Foreskin melanocyte (primary cell): ENCODE measurements at places on chromosomes 1 and 21.
A peak's percentile ranks its signal among the peaks of the same experiment; 100 is the strongest.

GRCh38 chr1:226526801-226527595 is 21.6 kb upstream of the STUM start:
- DNase-seq: no peak

- no peak for DNase-seq
These were observed 219.7 kb upstream of the VAMP3 start for GRCh38 chr1:7551442-7551841.

GRCh38 chr1:210641582-210641981 is 312.9 kb downstream of the HHAT start:
- no peak for DNase-seq

DNA sequence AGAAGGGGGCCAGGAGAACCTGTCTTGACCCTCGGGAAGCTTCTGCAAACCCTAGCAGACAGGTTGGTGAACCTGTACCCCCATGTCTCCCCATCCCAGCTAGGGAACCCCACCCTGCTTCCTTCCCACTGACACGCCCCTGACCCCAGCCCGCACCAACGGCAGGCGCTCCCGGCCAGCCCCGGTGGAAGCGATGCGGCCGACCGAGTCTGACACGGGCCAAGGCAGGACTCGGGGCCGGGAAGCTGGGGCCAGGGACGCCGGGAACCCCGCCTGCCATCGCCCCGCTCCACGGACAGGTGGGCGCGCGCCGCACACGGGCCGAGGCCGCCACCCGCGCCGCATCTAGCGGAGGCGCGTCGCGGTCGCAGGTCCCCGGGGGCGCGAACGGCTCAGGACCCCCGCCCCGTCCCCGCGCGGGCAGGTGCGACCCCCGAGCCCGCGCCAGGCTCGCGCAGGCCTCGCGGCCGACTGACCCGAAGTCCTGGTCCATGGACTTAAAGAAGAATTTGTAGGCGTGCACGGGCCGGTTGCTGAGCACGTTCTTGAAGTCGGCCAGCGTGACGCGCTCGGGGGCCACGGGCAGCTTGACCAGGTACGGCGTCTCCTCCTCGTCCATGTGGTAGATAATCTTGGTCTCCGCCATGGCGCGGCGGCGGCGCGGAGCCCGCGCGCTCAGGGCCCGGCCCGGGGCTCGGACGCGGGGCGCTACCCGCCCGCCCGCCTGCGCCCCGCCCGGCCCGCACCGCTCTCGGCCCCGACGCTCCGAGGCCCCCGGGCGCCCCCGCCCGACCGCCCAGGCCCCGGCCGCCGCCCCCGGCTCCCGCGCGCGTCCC is 580 bp downstream of the DVL1 start:
- DNase-seq: no peak

GRCh38 chr1:217542136-217542777 is 88.6 kb downstream of the GPATCH2 start:
- no peak for DNase-seq

DNA sequence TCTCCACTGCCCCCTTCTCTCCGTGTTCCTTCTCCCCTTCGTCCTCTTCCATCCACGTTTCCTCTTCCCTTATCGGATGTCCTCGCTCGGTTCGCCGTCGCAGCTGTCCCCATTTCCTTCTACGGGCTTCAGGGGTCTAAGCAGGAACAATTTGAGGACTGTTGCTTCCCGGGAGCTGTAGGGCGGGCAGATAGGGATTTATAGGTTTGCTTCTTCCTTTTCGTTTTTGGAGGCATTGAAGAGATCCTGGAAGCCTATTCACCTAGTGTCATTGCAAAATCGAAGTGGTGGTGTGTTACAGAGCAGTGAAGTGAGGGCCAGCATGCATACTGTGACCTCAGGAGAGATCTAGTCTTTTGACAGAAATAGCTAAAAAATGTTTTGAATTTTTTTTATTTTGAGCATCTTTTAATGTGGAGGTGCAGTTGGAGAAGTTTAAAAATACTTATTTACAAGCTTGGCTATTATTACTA is 897 bp downstream of the ZYG11B start:
- DNase-seq: no peak

- no peak for DNase-seq
These were observed 1.2 kb downstream of the LORICRIN start for GRCh38 chr1:153260585-153261280.

GRCh38 chr1:221663321-221663720 is 78.6 kb downstream of the DUSP10 start:
- DNase-seq: peak; percentile 60

DNA sequence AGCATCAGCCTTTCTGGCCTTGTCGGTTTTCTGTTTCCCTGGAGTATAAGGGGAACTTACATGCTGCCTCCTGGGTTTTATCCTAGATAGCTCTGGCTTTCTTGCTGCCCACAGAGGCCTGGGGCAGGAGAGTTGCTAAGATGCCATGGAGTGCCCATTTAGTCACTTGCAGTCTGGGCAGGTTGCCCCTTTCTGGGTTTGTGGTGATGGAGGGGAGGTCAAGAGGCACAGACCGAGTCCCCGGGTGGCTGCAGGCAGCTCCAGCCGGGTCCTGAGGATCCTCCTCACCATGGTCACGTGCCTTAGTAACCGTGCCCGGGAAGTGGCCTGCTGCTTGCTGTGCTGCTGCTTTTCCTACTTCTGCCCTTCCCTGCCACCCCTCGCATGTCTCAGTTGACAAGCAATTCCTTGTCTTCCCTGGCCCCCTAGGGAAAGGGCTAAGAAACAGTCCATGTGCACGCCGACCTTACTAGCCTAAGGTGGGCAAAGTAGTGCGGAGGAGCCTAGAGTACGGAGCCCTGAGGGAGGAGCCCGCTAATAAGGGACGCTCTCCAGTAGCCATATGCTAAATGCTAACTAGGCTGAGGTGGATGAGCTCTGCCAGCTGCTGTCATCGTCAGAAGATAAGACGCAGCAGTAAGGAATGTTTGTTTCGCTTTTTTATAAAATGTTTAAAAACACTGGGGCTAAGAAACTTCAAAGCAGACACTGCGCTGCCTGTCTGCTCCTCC is 34.8 kb downstream of the CLCA1 start:
- no peak for DNase-seq

- DNase-seq: peak; percentile 14
These were observed 4.9 kb downstream of the RNF223 start for GRCh38 chr1:1069056-1069710.

DNA sequence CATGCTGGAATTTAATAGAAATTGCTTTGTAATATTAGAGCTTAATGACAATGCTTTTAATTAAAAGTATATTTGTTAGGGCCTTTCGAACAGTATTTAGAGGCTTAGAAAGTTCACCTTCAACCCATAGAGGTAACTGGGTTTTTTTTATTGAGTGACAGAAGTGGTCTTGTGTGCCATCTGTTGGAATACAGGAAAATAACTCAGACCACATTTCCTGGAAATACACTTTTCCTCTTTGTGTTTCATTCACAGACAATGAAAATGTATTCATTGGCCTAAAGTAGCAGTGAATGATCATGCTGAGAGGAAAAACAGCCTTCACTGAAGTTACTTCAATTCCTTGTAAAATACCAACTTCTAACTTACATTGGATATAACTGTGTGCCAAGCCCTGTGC is 83.6 kb upstream of the L1TD1 start:
- no peak for DNase-seq

- DNase-seq: no peak
These were observed 208.3 kb downstream of the DSCAM start for GRCh38 chr21:40638466-40639251.

DNA sequence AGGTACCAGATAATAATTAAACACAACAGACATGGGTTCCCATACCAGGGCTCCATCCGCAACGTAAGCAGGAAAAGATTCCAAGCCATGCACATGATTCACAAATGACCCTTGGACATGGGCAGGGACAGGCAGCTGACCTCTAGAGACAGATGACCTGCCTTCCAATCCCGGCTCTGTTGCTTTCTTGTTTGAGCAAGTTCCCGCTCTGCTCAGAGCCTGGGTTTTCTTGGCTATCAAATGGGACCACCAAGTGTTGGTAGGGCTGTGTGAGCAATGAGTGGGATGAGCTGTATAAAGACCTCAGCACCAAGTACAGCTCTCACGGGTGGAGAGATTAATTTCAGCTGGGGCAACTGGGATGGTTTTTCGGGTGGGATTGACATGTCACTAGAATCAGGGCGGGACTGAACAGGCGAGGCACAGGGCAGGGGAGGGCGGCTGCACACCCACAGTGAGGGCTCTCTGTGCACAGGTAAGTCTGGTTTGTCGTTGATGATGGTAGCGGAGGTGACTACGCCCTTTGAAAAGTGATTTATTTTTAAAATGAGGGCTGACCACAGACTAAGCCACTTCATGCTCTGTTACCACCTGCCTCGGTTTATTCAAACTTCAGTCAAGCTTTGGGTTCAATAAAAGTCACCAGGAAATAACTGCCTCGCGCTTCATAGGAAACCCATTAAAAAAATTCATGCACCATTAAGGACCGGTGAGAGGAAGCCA is 57.5 kb upstream of the IFFO2 start:
- no peak for DNase-seq

- no peak for DNase-seq
These were observed 39.6 kb upstream of the GPR153 start for GRCh38 chr1:6300342-6301048.

DNA sequence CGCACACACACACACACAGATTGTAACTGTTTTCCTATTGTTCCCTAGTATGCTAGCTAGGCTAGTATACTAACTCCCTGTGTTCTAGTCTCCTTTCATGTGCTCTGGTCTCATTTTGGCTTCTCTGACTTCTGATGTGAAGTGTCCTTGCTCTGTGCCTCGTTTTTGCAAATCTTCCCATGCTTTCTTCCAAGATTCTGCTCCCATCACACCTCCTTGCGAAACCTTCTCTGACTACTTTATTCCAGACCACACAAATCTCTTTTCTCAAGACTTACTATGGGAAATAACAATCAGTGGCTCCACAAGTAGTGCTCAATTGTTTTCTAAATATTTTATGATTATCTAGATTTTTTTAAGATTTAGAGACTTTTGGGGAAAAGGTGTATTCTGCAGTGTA is 10.3 kb downstream of the PRRX1 start:
- no peak for DNase-seq

DNA sequence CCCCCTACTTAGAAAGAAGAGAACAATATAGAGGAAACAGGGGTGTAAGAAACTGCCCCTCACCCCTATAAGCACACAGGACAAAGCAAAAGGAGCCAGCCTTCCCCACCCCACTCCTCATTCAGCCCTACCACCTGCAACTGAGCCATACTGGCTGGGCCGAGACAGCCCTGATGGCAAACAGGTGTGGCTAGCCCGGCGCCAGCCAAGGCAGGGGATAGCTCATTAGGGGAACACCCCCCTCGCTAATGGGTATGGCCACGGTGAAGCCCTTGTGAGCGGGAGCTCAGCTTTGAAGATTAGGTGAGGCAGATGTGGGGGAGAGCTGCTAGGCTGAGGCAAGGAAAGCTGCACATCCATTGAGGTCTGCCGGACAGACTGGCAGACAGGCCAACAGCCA is 65.5 kb downstream of the ERI3 start:
- no peak for DNase-seq

- DNase-seq: no peak
These were observed 579.6 kb downstream of the USP25 start for GRCh38 chr21:16309250-16309971.

DNA sequence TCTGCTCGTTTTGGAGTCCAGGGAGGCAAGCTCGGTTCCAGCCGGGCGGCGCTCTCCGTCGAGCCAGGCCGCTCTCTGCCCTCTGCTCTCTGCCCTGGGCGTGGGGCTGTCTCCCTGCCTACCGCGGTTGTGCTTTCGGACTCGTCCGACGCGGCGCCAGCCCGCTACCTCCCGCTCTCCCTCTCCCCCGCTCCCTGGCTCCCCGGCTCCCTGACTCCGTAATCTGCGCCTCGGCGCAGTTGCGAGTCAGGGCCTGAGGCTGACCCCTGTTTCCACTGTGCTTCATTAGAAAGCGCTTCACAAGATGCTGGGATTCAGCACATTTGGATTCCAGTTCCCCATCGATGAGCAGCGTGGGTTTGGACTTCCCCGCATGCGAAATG is 2.2 kb downstream of the SOX13 start:
- no peak for DNase-seq

DNA sequence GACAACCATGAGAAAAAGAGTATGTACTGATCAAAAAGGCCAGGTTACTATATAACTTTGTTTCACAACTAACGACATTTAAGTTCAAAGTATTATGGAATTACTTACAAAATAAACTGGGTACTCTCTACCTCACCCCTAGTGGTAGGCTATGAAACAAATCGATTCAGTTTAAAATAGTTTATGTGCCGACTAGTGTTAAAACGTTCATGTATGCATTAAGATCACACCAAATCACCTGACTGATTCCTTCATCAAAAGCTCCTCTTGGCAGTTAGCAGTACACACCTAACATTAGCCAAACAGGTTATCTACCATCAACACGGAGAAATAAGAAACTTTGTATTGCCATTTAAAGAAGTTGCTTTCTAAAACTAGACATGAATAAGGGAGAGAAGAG is 137.1 kb downstream of the AKT3 start:
- DNase-seq: no peak

DNA sequence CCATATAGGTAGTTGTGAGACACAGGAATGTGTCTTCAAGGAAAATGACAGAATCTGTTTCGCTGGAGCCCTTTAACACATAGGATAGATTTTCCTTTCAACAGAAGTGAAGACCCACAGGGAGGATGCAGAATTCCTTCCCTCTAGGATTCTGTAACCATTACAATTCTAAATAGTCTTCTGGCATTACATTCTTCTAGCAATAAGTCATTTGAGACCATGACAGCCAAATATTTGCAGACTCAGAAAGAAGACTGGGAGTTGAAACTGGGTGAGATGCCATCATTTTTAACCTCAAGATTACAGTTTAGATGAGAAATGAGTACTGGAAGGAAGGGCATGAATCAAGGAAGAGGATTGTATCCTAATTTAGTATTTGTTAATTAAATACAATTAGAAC is 61.6 kb downstream of the ZBTB18 start:
- no peak for DNase-seq

- peak; percentile 30 for DNase-seq
These were observed 573.1 kb downstream of the USP25 start for GRCh38 chr21:16302851-16303282.

DNA sequence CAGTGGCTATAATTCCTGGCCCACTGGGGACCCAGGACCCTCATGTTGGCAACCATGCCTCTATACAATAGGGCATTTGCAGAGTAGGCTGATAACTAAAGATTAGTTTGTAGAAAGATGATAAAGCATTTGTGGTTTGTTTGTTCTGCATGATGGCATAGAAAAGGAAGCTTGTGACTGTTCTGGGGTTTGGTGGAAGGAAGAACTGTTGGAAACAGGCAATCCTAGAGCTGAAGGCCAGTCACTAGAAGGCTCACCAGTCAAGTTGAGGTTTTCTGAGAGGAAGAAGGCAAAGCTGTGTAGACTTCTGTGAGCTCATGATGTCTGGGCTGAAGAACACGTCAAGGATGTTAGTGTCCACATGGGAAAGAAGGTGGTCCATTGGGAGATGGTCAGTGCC is 140.3 kb upstream of the VANGL1 start:
- DNase-seq: no peak

DNA sequence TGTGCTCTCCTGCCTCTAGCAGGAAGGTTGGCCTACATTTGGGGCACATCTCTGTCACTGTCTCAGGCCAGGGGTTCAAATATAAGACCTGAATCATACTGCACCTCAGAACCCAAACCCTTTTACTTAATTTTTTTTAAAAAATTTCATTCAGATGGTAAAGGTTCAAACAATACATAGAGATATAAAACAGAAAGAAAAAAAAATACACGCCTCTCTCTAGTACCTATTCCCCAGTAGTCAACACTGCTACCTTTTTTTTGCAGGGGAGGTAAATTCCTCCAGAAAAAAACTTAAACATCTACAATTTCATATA is 32.9 kb downstream of the MAPKAPK2 start:
- no peak for DNase-seq
